ENCODE measurements at places on chromosomes 2 and 18. TPM values are rescaled to one million over a fixed set of nuclear protein-coding genes. Genes with fewer than 3 reads are reported as not detected.

- H3K27me3 ChIP-seq, result no peaks in the 10 kb centered on the region
- no peak for DNase-seq
- H3K4me3 ChIP-seq, result no peak overlapping the region
- H3K4me1 ChIP-seq, result no peaks in the 10 kb centered on the region
- H3K27ac ChIP-seq, result no peak overlapping the region
These were observed 332.8 kb upstream of the MAP2 start for GRCh38 chr2:209091056-209091455.

DNA sequence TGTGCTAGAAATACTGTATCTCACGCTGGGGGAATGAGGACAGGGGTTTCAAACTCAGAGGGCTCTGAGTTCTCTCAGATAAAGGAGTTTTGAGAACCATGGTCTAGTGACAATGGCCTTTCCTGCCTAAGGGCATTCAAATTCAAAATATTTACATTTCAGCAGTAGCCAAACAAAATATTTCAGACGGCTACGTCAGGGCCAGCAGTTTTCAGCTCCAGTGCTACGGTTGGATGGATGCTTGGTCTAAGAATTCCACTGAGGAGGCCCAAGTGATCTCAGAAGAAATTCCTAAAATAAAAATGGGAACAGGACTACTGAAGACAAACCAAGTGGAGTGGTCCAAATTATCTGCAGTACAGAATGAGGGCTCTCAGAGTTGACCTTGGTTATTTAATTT, 41.1 kb upstream of the SCG2 start:
- no peak overlapping the region for H3K4me3 ChIP-seq
- no peaks in the 10 kb centered on the region for H3K4me1 ChIP-seq
- no peak for DNase-seq
- H3K27me3 ChIP-seq, result no peaks in the 10 kb centered on the region

GRCh38 chr2:122021941-122022340, 266.5 kb downstream of the TSN start:
- no peaks in the 10 kb centered on the region for H3K27me3 ChIP-seq
- H3K4me1 ChIP-seq, result no peaks in the 10 kb centered on the region
- H3K4me3 ChIP-seq, result no peak overlapping the region
- no peak for DNase-seq
- no peaks in the 10 kb centered on the region for H3K36me3 ChIP-seq

DNA sequence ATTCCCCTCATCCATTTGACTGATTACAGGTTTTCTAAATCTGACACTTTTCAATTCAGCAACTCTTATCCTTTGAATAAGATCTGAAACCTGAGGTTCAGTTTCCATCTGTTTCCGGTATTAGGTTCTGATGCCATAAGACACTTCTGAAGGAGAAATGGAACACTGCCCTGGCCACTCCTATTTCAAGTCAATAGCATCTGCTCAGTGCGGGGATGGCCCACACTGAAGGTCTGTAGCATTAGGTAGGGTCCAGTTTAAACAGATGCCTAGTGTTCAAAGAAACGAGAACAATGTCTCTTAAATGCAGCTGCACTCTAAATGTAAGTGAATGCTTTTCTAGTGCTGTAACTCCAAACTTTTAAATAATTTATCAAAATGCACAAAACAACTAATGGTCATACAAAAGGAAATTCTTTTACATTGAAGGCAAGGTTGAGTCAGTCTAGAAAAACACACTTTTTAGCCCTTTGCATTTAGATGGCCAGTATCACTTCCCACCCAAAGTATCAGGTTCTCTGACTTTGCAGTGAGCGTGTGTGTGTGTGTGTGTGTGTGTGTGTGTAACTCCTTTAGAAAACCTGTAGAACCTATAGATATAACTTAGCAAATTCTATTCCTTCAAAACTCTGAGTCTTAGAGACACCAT, 78.2 kb downstream of the STK39 start:
- H3K27ac ChIP-seq, result no peak overlapping the region
- peaks cover 43% of the 10 kb centered on the region for H3K4me1 ChIP-seq
- no peak overlapping the region for H3K4me3 ChIP-seq
- H3K36me3 ChIP-seq, result no peaks in the 10 kb centered on the region
- no peaks in the 10 kb centered on the region for H3K27me3 ChIP-seq
- no peak for DNase-seq

- H3K36me3 ChIP-seq, result no peaks in the 10 kb centered on the region
- H3K27me3 ChIP-seq, result no peaks in the 10 kb centered on the region
- H3K4me1 ChIP-seq, result peaks cover 8% of the 10 kb centered on the region
- no peak for DNase-seq
- H3K27ac ChIP-seq, result no peak overlapping the region
- no peak overlapping the region for H3K4me3 ChIP-seq
These were observed 4.3 kb upstream of the PLCL1 start for GRCh38 chr2:197800091-197800490.

DNA sequence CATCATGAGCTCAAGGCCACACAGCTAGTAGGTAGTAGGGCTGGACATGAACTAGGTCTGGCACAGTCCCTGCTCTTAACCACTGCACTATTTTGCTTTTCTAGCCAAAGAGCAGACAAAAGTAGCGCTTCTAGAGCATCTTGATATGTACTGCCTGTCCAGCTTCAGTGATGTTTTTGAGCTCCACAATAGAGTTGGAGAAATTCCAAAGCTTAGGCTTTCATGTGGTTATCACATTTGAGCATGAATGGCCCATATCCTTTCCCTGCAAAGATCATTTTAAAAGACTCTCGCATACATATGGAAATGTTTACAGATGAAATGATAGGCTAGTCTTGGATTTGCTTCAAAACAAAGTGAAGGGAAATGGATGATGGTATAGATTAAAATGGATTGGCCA, 128.7 kb downstream of the MAP3K20 start:
- DNase-seq, result no peak
- H3K27me3 ChIP-seq, result no peaks in the 10 kb centered on the region

GRCh38 chr2:46973673-46974072, 58.1 kb upstream of the MCFD2 start:
- no peak for DNase-seq
- no peaks in the 10 kb centered on the region for H3K4me1 ChIP-seq
- no peaks in the 10 kb centered on the region for H3K27me3 ChIP-seq
- H3K36me3 ChIP-seq, result no peaks in the 10 kb centered on the region
- no peak overlapping the region for H3K4me3 ChIP-seq

GRCh38 chr2:196610796-196611195, 28.7 kb upstream of the CCDC150 start:
- no peak overlapping the region for H3K27ac ChIP-seq
- H3K36me3 ChIP-seq, result no peaks in the 10 kb centered on the region
- H3K4me1 ChIP-seq, result no peaks in the 10 kb centered on the region
- no peaks in the 10 kb centered on the region for H3K27me3 ChIP-seq
- no peak overlapping the region for H3K4me3 ChIP-seq
- DNase-seq, result no peak

DNA sequence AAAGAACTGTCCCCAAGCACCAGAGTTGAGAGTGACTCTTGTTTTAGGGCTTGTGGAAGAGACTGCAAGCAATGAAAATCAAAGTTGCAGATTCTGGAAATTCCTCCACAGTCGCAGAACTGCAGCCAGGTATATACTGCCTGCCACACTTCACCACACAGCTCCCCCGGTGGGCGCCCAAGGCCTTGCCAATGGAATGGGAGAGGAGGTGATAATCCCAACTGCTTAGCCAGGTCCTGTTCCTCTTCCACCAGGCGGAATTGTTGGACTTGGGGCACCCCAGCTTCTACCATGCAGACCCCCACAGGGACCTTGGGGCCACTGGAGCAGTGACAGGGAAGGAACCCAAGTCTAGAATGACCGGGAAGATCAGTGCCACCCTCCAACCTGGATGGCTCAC, 4.8 kb upstream of the PDIA6 start:
- H3K4me1 ChIP-seq, result no peaks in the 10 kb centered on the region
- H3K4me3 ChIP-seq, result no peak overlapping the region
- DNase-seq, result no peak
- no peak overlapping the region for H3K27ac ChIP-seq
- no peaks in the 10 kb centered on the region for H3K36me3 ChIP-seq

- DNase-seq, result no peak
- H3K27me3 ChIP-seq, result no peaks in the 10 kb centered on the region
- H3K36me3 ChIP-seq, result no peaks in the 10 kb centered on the region
- no peak overlapping the region for H3K4me3 ChIP-seq
- H3K4me1 ChIP-seq, result peaks cover 22% of the 10 kb centered on the region
These were observed 206.0 kb downstream of the ZNF521 start for GRCh38 chr18:25145731-25146511.

DNA sequence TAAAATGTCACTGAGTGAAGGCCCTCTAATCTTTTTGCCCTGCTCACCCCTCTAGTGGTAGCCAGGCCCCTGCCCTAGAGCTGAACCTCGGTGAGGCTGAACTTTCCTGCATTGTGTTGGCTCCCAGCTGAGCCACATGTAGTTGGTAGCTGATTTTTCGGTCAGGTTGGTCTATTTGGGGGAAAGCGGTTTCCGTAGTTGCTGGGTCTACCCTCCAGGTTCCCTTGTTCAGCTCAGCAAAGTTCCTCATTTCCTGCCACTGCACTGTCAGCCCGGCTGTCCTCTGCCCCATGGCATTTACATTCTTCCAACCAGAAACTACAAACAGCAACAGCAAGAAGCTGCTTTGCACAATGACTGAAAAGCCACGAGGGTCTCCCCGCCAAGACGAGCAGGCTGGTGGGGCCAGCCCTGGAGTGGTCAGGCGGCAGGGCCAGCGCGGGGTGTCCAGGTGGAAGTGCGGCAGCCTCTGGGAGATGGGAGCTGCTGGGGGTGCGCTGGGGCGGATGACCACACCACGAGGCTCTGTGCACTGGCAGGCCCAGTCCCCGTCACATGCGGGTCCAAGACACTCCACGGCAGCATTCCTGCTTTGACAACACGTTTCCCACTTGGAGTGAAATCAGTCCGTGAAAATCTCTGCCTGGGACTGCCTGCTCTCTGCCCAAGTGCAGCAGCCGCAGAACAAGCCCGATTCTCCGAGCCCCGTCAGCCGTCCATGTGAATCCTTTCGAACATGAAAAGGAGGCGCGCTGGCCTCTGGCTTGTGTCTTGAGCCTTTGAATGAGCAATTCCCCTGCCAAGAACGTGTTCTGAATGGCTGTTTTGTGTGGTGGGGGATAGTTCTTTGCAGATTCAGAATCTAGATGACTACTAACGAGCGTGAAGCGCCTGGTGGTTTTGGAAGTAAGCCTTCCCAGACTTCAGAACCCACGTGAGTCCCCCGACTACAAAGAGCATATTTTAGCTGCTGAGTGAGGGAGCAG, 159.4 kb downstream of the ASB1 start:
- H3K4me3 ChIP-seq, result no peak overlapping the region
- H3K4me1 ChIP-seq, result no peaks in the 10 kb centered on the region
- H3K27me3 ChIP-seq, result no peaks in the 10 kb centered on the region
- no peak for DNase-seq
- no peak overlapping the region for H3K27ac ChIP-seq

DNA sequence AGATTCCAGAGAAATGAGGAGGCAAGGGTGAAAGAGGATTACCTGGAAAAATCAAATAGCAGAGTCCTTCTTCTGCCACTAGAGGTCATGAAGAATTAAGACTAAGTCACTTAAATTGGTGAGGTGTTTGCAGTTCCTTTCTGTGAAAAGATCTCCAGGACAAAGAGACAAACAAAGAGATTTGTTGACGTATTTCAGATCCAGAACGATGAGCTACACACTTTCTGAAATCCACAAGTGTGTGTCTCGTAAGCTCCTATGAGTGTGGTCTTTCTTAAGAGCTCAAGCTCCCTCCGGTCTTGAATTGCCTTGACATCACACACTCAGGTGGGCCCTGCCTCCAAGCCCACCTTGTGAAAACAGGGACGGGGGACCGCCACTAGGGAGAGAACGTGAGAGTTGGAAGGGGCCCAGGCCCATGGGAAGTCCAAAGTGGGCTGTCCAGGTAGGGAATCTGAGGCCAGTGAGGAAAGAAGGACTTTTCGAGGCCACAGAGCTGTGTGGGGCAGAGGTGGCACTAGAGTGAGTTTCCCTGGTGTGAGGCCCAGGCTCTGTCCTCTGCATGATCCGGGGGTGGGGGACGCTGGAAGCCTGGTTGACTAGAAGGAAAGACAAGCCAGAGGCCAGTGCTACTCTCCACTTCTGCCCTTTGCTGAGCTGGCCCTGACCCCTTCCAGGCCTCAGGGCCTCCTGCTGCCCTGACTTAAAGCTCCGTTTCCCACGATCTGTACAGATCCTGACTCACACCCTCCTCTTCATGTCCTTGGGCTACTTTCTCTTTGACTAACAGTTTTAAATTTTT, 168.1 kb upstream of the NCK2 start:
- peak overlapping the region; percentile 4 for H3K27ac ChIP-seq
- no peak for DNase-seq
- H3K36me3 ChIP-seq, result no peaks in the 10 kb centered on the region
- H3K4me3 ChIP-seq, result no peak overlapping the region
- H3K27me3 ChIP-seq, result no peaks in the 10 kb centered on the region

DNA sequence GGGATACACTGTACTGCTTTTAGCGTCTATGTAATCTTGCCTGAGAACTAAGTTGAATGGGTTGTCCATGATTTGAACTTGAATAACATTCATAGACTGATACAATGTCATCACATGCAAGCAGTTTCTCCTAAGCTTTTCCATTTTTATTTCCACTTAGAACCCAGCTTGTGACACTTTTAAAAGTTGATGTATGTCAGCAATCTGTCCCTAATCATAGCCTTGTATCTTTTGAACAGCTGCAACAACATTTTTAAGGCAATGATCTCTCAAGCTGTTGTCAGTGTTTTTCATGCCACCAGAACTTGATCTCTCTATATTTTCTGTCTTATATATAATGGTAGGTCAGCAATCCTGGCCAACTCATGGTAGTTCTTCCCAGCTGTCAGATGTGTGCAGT, 185.0 kb downstream of the DOK6 start:
- H3K4me1 ChIP-seq, result no peaks in the 10 kb centered on the region
- H3K27me3 ChIP-seq, result no peaks in the 10 kb centered on the region

DNA sequence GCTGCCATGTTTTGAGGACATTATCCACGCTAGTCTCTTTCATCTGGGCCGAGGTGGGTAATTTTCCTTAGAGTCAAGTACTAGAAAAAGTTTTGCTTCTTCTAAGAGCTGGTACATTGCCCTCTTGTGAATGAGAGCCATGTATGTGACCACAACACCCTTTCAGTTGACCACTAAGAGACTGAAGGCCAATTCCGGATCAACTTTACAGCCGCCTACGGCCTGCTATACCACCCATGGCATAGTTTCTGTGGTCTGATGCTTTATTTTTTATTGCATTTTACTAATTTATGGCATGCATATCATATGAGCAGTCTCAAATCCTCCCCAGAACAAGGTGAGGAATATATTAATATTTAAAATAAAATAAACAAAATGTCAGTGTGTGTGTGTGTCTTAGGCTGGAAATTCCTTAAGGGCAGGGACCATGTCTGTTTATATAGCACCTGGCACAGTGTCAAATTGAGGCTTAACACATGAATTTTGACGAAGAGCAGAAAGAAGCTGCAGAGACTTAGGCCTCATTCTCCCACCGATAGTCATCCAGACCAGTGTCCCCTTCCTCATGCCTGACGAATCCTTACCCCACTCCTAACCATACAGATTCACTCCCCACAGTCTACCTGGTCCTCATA, 35.4 kb downstream of the PSD4 start:
- H3K27ac ChIP-seq, result no peak overlapping the region
- no peaks in the 10 kb centered on the region for H3K27me3 ChIP-seq
- no peak overlapping the region for H3K4me3 ChIP-seq
- no peaks in the 10 kb centered on the region for H3K36me3 ChIP-seq

The LBX2 gene
- total RNA-seq, result 0.17 TPM

The C2orf78 gene
- not detected for total RNA-seq

The SLC4A5 gene
- 1.5 TPM for total RNA-seq

The LYG2 gene
- not detected for total RNA-seq

The SYT4 gene
- not detected for total RNA-seq

The SERPINB5 gene
- total RNA-seq, result not detected

The IL36RN gene
- total RNA-seq, result not detected
